Stimulated activated CD4-positive, alpha-beta T cell treated with anti-CD3 and anti-CD28 coated beads, Interleukin-15, amount 100 ng/mL, for 1 hour (primary cell): ENCODE measurements at places on chromosomes 1 and 21.

DNA sequence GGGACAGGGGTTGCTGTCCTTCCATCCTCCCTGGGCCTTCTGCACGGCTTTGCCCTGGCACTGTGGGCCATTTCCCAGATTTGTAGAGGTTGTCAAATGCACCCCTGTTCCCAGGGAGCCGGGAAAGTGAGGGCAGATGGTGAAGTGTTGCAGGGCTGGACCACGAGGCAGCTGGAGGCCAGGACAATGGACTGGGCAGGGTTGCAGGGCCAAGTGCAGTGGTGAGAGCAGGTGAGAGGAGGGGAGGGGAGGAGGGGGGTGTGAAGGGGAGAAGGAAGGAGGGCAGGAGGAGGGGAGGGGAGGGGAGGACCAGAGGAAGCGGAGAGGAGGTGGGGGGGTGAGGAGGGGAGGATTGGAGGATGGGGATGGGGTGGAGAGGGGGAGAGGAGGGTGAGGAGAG lies 443.9 kb downstream of the CAMTA1 start:
- no peak for DNase-seq

DNA sequence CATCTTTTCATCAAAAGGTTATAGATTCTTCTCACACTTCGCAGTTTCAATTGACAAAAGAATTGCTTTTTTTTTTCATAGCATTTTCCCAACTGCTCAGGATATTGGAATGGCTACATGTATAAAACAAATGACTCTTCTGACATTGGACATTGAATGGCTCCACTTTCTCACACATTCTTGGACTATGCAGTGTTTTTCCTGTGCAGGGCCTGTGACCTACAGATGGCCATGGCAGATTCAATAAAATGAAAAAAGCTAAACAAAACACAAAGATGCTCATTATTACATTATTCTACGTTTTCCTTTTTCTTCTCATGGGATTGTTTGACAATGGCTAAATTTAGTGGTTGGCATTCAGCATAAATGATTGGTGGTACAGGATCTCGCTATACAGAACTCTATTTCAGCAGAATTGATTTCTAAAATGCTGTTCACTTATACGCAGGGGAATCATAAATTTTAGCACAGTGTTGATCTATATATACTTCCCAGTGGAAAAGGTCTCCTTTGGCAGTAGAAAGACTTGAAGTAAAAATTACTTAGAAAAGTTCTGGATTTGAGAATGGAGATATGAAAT lies 115.6 kb upstream of the ADAMTS5 start:
- no peak for DNase-seq

- no peak for DNase-seq
Measured at GRCh38 chr1:78286686-78287085, 204.1 kb upstream of the PTGFR start.

- no peak for DNase-seq
Measured at GRCh38 chr1:87451229-87451920, 122.7 kb downstream of the LMO4 start.

GRCh38 chr1:194485432-194485831 lies 1299.0 kb upstream of the B3GALT2 start:
- no peak for DNase-seq
